ENCODE measurements at places on chromosomes 11 and 22. TPM values are rescaled to one million over a fixed set of nuclear protein-coding genes. Genes with fewer than 3 reads are reported as not detected.

Gene BATF2
- total RNA-seq, result 0.33 TPM

Gene OR56A1
- total RNA-seq, result not detected

DNA sequence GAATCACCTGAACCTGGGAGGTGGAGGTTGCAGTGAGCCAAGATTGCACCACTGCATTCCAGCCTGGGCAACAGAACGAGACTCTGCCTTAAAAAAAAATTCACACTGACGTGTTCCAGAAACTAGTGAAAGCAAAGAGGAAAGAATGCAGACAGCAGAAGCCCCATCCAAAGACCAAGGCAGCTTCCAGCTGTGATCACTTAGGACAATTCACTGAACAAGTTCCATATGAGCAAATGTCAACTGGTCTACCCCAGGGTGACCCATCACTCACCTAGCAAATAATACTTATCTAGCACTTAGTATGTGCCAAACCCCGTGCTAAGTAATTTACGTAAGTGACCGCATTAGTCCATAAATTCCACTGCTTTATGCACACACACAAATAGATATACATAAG, 138.9 kb downstream of the LARGE1 start:
- DNase-seq, result no peak

DNA sequence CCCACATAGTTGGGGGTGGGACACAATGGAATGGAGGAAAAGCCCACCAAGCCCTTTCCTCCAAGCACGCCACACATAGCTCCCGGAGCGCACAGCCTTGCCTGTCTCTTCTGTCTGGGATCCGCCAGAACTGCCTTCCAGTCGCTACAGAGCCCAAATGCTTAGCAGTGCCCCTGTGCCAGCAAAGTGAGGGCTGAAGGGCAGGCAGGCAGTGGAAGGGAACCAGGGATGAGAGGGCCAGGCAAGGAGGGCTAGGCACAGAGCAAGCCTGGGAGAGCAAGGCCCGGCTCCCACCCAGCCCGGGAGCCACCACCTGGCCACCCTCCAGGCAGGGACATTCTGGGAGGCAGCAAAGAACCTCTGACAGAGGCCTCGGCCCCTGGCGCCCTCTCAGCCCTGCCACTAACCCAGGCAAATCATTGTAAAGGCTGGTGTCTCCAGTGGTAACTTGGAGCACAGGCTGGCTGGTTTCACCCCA, 32.5 kb downstream of the PPP2R1B start:
- no peak for DNase-seq

Gene CPT1B
- total RNA-seq, result 39.4 TPM

Gene HTR3A
- 0.33 TPM for total RNA-seq

Gene PIK3C2A
- 86.3 TPM for total RNA-seq

Gene BCO2
- total RNA-seq, result 3.4 TPM
